ENCODE measurements at places on chromosomes 6 and 20.

GRCh38 chr20:57835588-57836455, 126.0 kb upstream of the PMEPA1 start:
- DNase-seq, result no peak

DNA sequence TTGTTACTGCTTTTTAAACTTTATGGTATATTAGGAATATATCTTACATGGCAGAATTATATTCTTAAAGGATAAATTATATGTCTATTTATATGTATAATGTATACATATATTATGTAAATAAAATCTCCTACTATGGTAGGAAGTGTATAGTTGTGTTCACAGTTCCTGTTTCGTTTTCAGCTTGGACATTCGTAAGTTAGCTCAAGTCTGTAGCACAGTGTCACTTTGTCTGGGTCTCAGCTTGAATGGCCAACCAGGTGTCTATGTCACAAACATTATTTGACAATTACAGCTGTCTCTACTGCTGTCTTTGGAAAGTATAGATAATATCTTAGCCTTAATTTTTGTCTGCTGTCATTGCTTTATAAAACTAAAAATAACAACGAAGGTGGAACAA, 303.9 kb downstream of the CDKAL1 start:
- no peak for DNase-seq

GRCh38 chr6:47344022-47344421, 34.3 kb upstream of the TNFRSF21 start:
- DNase-seq, result no peak

- DNase-seq, result no peak
These were observed 158.9 kb downstream of the LY86 start for GRCh38 chr6:6747371-6747770.

GRCh38 chr20:6744805-6745204, 22.7 kb upstream of the BMP2 start:
- DNase-seq, result no peak

DNA sequence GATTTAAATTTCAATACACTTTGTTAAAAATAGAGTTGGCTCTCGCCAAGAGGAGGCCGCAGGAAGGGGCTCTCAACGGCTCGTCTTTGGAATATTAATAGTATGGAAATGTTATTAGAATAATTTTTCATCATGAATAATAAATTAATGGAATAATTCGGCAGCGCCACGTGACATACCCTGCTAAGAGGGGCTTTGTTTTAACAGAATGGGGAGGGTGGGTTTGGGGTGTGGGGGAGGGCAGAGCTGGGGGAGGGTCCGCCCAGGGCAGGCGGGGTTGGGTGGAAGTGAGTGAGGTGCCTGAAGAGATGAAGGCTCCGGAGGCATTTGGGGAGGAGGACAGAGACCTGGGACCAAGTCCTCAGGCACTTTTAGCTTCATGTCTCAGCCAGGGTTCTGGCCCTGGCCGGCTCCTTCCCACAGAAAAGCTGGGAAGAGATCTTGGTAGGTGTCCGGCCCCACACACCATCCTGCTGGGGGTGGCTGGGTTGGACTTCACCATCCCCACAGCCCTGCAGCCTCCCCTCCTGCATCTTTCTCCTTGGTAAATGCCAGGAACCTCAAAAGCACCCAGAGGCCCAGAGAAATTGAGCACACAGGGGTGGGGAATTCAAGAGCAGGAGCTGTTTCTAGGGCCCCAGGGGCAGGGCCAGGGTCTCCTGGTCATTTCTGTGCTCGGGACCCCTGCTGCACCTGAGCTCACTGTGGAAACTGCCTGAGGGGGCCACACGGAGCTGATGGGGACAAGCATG, 93.6 kb upstream of the BHLHE23 start:
- DNase-seq, result no peak

DNA sequence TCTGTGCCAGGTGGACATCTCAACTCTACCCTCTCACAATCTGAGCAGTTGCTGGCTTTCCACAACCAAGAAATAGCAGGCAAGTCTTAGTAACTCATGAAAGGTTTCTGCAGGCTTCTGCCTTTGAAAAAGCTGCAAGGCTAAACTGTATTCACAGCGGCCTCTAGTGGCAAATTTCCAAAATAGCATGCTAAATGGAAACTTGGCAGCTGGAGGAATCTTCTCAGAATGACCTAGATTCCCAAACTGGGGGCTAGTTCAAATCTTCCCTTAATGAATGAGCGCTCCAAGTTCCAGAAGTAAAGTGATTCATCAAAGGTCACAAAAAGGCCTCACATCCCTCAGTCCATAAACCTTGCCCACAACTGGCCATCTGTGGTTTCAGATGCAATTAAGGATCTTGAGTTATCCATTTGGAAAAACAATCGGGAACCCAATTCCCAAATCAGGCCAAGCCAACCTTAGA, 11.9 kb upstream of the CPNE5 start:
- DNase-seq, result peak; percentile 62

- no peak for DNase-seq
These were observed 594.3 kb upstream of the ADGRB3 start for GRCh38 chr6:68040780-68041179.

DNA sequence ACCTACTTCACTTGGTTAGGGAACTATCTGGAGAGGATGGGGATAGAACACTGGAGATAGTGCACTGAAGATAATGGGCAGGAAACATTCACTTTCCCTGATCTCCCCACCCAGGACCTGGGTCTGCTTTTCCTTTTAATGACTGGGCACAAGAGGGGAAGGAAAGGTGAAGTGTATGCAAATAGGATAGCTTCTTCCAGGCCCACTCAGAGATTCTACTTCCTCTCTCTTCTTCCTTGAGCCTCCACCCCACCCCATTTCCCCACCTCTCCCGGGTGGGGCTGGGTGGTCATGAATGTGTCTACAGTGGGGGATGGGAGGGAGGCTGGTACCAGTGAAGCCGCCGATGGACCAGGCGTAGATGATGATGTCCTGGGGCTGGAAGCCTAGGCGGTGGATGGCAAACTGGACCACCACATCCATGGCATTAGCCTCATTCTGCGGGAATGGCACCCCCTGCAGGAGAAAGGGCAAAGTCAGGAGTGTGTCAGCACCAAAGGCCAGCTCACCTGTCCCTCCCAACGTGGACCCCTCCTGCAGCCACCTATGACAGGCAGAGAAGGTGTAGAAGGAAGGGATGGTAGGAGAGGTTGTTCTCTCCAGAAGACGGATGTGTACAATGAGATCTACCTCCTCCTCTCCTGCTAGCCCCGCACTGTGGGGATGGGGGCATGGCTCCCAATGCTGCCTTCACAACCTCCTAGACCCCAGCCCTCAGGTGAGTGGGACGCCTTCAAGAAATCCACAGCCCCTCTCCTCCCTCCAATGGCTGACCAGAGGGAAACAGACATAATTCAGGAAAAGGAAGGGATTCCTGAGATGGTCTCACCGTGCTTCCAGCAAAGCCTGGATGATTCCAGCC, 8.6 kb upstream of the LY6G5C start:
- no peak for DNase-seq

DNA sequence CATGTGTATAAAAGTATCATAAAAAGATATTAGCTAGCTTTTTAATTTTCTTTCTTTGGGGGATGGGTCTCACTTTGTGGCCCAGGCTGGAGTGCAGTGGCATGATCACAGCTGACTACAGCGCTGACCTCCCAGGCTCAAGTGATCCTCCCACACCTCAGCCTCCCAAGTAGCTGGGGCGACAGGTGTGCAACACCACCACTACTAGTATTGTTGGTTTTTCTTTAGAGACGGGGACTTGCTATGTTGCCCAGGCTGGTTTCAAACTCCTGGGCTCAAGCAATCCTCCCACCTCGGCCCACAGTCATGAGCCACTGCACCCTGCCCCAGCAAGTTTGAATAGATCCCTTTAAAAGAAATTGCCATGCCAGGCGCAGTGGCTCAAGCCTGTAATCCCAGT, 6.5 kb downstream of the TCFL5 start:
- no peak for DNase-seq

DNA sequence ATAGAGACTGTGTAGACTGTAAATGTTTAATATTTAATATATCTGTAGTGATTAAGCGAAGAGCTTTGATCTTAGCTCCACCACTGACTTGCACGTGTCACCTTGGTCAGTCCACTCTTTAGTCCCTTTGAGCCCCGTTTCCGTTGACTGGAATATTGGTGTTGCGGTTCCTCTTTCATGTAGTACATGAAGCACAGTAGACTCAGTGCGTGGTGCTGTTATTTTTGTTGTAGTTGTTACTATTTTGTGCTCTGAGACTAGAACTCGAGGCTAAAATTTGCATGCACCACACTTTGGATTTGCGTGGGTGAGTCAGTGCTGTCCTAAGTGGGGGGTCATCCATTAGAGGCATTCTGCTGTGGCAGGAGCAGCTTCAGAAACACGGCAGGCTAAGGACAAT, 291.4 kb downstream of the QKI start:
- no peak for DNase-seq

DNA sequence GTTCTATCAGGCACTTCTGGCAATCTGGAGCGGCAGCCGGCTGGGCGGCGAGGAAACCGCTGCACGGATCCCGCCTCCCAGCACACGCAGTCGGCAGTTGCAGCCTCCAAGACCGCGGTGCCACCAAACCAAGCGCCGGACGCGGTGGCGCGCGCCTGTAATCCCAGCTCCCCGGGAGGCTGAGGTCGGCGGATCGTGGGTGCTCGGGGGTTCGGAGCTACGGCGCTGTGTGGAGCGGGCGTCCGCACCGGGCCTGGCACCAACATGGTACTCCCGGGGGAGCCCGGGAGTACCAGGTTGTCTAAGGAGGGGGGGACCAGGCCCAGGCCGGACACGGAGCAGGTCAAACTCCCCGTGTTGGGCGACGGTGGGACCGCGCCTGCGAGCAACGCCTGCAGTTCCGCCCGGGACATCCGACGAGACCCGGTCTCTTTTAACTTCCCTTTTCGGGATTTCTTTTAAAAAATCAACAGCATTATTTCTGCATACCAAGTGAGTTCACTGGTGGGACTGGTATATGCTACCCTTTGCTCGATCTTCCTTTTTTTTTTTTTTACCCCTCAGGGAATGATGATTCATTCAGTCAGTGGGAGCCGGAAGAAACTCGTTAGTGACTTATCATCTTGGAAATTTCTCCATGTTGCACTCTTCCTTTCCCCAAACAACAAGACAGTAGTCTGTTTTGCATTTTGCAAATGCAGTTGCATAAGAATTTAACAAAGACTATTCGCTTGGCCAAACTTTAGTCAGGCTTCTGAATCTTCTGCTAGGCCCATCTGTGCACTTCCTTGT, 27.6 kb downstream of the ZNF311 start:
- DNase-seq, result peak; percentile 65

DNA sequence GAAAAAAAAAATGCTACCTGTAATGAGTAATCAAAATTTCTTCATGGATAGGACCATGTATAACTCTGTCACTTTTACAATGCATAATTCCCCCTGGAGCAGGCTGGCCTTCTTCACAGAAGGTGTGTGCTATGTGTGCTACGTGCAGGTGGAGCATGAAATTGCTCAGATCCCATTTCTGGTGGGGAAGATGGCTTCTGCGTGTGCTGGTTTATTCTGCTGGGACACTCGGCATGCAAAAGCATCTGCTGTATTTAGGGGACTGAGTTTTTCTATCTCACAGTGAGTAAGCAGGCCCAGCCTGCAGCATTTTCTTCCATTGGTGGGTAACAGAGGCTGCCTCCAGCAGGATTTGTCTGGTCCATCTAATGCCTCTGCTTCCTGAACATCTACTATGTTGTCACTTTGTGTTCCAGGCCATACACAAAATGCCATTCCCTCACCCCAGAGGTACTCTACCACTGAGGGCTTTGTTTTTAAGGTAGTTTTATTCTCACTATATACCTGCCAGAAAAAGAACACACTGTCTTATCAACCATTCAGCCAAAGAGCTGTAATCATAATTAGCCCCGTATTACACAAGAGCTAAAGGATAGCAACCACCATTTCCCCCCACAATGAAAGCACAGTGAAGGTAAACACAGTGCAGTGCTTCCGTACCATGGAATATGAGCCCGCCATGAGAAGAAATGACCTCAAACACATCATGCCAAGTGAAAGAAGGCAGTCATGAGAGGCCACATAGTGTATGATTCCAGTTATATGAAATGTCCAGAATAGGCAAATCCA, 62.4 kb downstream of the SYNDIG1 start:
- DNase-seq, result no peak

DNA sequence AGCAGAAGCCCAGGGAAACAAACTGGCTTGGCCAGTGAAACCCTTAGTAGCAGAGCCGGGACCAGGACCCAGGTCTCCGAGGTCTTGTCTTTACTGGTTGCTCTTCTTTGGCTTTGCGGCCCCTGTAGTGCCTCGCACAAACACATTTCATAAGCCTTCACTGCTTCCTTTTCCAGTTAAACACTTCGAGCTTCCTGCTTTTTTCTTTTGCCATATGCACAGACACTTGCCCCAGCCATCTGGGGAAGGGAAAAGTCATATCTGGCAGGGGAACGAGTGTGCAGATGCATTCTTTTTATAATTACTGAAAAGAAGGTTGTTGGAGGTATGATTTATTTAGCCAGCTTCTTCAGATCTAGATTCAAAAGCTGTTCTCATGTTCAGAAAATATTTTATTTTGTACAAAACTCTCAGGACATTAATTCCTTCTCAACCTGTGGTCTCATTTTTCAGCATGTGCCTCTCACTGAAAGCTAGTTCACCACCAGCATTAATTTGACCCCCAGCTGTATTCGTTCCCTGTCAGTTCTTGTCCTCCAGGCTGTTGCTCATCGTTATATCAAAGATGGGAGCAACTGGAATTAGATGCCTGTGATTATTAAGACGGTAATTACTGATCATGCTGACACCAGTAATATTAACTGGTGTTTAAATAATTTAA, 19.2 kb downstream of the KLHL32 start:
- DNase-seq, result no peak

GRCh38 chr20:37947943-37948342, 45.0 kb downstream of the VSTM2L start:
- DNase-seq, result no peak

DNA sequence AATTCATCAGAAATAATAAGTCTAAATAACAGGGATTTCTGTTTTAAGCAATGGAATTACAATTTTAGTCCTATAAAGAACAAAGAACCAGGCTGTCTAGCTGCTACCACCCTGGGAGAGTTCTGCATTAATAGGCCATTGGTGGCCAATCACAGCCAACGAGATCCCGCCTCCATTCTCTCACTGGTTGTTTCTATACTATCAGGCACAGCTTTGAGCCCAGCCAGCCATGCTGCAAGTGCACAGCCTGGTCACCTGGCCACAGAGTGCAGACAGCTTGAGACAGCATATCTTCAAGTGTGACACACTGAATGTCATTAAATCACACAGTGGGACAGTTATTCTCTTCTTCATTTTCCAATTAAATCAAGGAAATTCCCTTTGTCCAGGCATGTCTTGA, 16.1 kb upstream of the RAB22A start:
- no peak for DNase-seq

DNA sequence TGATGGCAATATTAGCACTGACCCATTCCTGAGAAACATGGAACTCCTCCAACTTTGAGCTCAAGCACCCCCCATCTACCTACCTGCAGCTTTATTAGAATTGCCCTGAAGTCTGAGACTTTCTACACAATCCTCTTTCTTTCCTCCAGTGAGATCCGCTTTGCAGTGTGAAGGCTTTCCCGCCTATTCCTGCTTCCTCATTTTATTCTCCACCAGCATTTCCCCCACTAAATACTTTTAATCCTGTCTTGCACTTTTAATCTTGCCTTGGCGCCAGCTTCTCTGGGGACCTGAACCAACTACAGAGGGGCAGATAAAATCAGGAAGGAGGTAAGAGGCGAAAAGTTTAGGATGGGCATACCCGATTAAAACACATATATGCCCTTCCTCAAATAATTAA, 178.1 kb upstream of the PRDM1 start:
- no peak for DNase-seq

Data from HT1080 (cell line).